ENCODE measurements at places on chromosomes 6 and 20. TPM values are rescaled to one million over a fixed set of nuclear protein-coding genes. Genes with fewer than 3 reads are reported as not detected.

The ULBP2 gene
- 5.8 TPM for total RNA-seq

DNA sequence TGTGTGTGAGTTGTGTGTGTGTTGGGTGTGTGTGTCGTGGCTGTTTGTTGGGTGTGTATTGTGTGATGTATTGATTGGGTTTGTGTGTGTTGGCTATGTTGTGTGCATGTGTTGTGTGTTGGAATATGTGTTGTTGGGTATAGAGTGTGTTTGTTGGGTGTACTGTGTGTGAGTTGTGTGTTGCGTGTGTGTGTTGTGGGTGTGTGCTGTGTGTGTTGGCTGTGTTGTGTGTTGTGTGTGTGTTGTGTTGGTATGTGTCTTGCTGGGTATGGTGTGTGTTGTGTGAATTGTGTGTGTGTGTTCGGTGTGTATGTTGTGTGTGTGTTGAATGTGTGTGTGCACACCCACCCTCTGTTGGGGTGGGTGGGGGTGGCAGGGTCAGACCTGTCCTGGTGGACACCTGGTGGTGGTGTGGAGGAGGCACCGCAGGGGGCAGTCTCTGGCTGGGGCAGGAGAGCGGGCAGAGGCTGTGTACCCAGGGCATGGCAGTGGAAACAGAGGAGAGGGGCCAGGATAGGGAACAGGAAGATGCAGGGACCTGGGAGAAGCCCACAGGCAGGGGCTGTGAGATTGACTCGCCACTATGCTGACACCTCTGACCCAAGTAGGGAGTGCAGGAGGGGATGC, 25.5 kb upstream of the PXDC1 start:
- no peaks in the 10 kb centered on the region for H3K4me1 ChIP-seq
- H3K27me3 ChIP-seq: no peaks in the 10 kb centered on the region

GRCh38 chr6:80403365-80403764, 296.9 kb downstream of the BCKDHB start:
- no peaks in the 10 kb centered on the region for H3K27me3 ChIP-seq
- H3K4me1 ChIP-seq: peaks cover 8% of the 10 kb centered on the region
- H3K4me3 ChIP-seq: no peak overlapping the region
- H3K36me3 ChIP-seq: no peaks in the 10 kb centered on the region
- no peak overlapping the region for H3K27ac ChIP-seq

- no peaks in the 10 kb centered on the region for H3K4me1 ChIP-seq
- no peak overlapping the region for H3K27ac ChIP-seq
- no peak for DNase-seq
- H3K4me3 ChIP-seq: no peak overlapping the region
- H3K36me3 ChIP-seq: no peaks in the 10 kb centered on the region
Observed at GRCh38 chr6:142811923-142812322, 133.1 kb downstream of the HIVEP2 start.

- no peaks in the 10 kb centered on the region for H3K27me3 ChIP-seq
- no peak overlapping the region for H3K27ac ChIP-seq
- DNase-seq: no peak
- no peaks in the 10 kb centered on the region for H3K36me3 ChIP-seq
- H3K4me3 ChIP-seq: no peak overlapping the region
- no peaks in the 10 kb centered on the region for H3K4me1 ChIP-seq
Observed at GRCh38 chr6:51349857-51350256, 531.2 kb downstream of the TFAP2B start.

GRCh38 chr20:347317-347639, 367 bp downstream of the NRSN2 start:
- DNase-seq: no peak
- H3K27me3 ChIP-seq: no peaks in the 10 kb centered on the region
- peaks cover 12% of the 10 kb centered on the region for H3K4me1 ChIP-seq
- peak overlapping the region; percentile 81 for H3K27ac ChIP-seq

All from PC-3 (cell line).